ENCODE measurements at places on chromosomes 5 and 9.

GRCh38 chr5:178532666-178533065 lies 57.5 kb downstream of the COL23A1 start:
- DNase-seq = no peak

DNA sequence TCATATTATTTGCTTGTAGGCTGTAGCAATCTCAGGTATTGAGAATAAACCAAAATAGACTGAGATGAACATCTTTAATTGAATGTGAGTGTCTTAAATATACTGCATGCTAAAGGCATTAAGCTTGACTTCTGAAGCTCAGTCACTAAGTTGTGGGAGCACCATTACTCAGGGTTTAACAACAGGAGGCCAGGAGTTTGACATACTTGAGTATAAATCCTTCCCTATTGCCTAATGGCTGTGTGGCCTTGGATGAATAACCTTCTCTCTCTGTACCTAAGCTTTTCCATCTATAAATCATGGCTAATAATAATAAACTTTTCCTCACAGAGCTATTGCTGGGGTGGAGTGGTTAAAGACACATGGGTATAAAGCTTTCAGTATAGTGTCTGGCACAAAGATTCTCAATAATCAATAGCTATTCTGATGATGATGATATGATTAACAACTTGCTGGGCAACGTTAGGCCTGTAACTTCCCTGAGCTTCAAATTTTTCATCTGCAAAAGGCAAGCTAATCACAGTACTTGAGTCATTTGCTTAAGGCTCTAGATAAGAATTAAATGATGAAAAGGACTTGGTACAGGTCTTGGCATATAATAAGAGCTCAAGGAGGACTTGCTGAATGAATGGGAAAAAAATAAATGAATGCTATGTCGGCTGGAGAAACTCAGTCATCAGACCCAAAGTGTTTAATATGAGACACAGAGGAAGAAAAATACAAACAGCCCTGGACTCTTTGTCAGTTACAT lies 174.0 kb upstream of the IL12B start:
- DNase-seq = no peak

GRCh38 chr5:107119656-107120055 lies 551.1 kb downstream of the EFNA5 start:
- no peak for DNase-seq

DNA sequence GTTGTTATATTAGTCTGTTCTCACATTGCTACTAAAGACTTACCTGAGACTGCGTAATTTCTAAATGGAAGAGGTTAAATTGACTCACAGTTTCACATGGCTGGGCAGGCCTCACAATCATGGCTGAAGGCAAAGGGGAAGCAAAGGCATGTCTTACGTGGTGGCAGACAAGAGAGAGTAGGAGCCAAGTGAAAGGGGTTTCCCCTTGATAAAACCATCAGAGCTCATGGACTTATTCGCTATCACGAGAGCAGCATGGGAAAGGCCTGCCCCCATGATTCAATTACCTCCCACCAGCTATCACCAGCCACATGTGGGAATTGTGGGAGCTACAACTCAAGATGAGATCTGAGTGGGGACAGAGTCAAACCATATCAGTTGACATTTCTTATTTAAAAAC lies 374.5 kb upstream of the RORB start:
- no peak for DNase-seq

GRCh38 chr5:158471535-158471924 lies 612.6 kb upstream of the CLINT1 start:
- no peak for DNase-seq

- DNase-seq = no peak
Observed at GRCh38 chr9:135877791-135878527, 29.4 kb downstream of the CAMSAP1 start.

DNA sequence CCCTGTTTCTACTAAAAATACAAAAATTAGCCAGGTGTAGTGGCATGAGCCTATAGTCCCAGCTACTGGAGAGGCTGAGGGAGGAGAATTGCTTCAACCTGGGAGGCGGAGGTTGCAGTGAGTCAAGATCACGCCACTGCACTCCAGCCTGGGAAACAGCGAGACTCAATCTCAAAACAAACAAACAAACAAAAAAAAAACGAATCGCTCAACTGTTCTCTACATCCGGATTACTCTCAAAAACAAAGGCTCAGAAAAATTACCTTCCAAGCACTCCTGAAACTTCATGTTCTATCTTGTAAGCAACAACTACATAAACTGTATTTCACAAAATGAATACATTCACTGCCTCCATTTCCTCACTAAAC lies 14.0 kb downstream of the UBAP2 start:
- DNase-seq = no peak

DNA sequence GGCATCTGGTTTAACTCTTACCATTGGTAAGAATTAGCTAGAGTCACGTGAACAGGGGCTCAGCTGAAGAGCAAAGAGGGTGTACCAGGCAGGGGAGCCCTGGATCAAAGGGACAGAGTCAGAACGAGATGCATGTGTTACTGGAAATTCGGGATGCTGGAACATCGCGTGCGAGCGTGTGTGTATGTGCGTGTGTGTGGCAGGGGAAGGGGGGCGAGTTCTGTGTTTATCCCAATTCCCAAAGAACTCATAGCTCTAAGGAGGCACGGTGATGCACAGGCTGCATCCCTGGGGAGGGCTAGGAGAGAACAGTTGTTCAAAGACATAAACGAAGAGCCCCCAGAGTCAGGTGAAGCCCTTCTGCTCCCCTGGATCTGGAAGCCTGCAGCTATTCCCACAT lies 353.3 kb downstream of the GADD45G start:
- DNase-seq = no peak

DNA sequence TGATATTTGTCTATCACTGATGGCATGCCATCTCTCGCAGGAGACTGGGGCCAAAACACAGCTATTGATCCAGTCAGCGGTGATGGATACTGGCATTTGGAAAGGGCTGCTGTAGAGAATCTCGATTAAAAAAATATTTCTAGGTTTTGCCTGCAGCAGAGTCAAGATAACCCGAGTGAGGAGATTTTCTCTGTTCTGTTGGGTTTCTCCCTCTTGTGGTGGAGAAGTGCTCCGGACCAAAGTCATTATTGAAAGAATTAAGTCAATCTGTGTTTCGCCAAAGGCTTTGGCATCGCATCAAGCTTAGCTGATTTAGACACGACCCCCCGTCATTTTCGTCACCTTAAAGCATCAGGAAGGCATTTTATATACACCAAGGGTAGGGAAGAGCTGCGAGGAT lies 97.1 kb upstream of the IRX2 start:
- no peak for DNase-seq

- no peak for DNase-seq
Observed at GRCh38 chr5:151183456-151184245, 26.1 kb upstream of the ANXA6 start.

DNA sequence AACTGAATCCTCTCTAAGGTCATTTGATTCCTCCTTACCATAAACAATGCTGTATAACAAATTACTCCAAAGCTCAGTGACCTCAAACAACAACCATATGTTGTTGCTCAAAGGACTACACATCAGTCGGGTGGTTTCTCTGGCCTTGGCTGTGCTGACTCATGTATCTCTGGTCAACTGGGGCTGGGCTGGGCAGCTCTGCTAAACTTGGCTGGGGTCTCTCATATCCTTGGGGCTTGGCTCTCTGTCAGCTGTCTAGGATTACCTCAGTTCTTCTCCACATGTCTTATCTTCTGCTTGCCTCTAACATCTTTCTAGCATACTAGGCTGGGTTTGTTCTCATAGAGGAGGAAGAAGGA lies 86.4 kb downstream of the GALNT10 start:
- DNase-seq = no peak

DNA sequence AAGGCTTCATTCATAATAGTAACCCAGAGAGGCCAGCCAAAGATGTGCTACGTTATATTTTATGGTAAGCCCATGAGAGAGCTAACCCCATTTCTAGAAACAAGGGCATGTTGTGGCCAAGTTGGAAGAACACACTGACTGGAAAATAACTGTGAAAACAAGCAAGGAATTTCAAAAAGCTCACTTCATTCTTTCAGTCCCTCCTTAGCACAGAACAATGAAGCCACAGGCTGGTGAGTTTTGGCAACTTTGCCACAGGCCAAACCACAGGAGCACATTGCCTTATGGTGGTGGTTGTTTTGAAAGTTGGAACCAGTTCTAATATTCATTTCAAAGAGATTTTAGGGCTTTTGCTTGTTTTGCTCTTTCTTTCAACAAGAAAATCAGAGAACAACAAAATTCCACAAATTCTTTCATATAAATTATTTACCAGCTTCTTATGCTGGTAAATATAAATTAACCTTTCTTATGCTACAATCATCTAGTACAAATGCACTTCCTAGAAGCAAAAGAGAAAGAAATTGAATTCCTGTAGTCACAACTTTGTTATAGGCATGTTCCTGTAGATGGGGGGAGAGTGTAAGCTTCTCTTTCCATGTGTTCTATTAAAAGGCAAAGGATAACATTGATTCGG lies 225.4 kb upstream of the RFX3 start:
- peak; percentile 14 for DNase-seq

GRCh38 chr5:82901281-82901888 lies 175.8 kb downstream of the TMEM167A start:
- DNase-seq = no peak

DNA sequence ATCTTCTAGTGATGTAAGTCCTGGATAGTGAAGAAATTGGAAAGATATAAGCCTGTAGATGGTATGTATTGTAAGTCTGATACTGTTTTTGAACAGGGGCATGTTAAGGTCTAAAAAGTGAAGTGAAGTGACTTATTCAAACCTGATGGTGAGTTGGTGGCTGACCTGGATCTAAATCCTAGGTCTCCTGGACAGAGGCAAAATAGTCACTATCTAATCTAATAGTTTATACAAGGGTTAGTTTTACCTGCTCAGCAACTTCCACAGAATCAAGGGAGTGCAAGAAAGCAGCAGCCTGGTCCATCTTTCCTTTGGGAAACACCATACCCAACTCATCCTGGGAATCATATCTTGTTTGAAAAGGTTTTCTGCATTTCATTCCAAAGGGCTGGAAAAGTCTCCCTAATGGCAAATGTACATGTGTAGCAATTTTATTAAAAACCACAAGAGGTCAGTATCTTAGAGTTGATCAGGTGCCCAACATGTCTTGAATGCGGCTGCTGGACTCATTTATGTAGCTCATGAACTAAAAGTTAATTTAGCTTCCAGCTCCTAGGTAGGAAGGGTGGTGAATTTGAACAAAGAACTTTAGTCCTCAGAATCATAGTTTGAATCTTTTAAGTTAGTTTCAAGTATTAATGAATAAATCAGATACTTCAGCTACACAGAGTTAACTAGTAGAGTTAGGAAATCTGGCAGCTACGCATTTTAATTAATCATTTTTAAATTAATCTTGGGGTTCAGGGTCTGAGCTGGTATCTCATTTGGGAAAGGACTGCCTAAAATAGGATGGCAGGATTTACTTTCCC lies 26.0 kb downstream of the SKP2 start:
- no peak for DNase-seq

DNA sequence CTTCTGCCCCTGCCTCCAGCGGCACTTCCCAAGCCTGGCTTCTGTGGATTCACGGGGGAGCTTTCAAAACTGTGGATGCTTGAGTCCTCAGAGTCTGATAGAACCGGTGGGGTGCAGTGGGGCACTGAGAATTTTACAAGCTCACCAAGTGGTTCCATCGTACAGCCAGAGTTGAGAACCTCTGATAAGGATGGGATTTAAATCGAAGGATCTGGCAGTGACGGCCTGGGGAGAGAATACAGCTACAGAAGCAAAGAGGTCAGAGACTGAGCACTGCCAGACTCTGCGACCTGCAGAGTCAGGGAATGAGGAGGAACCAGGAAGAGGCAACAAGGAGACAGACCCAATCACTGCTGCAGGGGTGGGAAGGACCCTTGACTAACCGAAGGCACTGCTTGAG lies 124.6 kb upstream of the BOD1 start:
- no peak for DNase-seq

- DNase-seq = no peak
Observed at GRCh38 chr5:80492741-80493140, 4.8 kb downstream of the FAM151B start.

GRCh38 chr5:178376921-178377582 lies 144.4 kb upstream of the PHYKPL start:
- no peak for DNase-seq

GRCh38 chr9:135392511-135392910 lies 87.1 kb upstream of the PPP1R26 start:
- DNase-seq = no peak

GRCh38 chr5:12870872-12871539 lies 966.8 kb upstream of the CTNND2 start:
- DNase-seq = no peak

DNA sequence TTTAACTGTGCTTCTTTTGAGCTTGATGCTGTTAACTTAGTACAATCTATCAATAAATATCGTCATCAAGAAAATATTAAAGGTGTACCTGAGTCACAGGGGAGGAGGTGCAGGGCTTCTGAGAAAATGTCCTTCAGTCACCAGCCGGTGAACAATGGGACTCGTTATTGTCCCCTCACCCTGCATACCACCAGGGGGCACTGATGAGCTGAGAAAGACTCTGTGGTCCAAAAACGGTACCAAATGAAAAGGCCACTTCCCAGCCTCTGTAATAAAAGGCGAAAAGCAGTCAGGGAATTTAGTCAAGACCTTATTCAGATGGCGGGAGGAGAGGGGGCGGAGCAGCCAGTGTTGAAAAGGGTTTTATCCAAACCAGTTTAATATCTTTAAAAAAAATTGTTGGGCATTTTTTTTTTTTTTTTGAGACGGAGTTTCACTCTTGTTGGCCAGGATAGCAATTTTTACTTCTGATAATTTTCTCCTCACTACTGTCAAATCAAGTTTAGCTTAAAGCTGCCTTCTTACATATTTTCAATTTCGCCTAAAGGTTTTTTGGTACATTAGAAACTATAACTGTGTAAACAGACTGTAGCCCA lies 271.9 kb upstream of the ADAMTS16 start:
- DNase-seq = peak; percentile 70

DNA sequence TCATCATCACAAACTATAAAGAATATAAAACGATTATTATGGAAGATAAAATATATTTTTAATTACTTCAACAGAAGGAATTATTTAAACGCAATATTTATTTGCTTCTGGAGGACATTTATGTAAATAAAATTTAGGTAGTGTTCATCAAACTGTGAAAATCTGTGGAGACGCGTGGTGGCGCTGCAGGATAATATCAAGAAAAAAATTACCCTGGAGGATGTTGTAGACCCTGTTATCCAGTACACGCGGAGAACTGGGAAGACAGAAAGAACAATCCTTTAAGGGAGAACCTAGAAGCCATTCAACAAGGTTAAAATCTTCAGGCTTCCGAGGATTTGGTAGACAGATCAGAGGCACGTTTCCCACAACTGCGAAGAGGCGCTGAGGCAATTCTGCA lies at the start of gene PCDHB12:
PCDHB12 (plus strand) TSS at position 242 of the 400 bp plus-strand sequence. CDS start 189 bp downstream, outside the sequence.
- DNase-seq = no peak

DNA sequence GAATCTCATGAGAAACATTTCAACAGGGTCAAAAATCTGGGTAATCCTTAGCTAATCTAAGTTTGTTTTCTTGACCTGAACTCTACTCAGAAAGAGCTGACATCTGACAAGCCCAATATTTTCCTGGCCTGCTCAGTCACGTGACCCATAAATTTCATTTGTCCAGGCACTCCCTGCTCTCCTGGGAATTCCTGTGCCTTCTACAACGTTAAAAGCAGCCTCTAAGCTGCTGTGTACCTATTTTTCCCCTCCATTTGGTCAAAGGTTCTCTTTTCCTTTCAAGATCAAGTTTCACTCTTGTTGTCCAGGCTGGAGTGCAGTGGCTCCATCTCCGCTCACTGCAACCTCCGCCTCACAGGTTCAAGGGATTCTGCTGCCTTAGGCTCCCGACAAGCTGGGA lies 148.8 kb upstream of the ABCA1 start:
- DNase-seq = no peak
